Activated CD8-positive, alpha-beta memory T cell treated with anti-CD3 and anti-CD28 coated beads for 1 hour (primary cell): ENCODE measurements at places on chromosomes 12 and 14.
A peak's percentile ranks its signal among the peaks of the same experiment; 100 is the strongest.

DNA sequence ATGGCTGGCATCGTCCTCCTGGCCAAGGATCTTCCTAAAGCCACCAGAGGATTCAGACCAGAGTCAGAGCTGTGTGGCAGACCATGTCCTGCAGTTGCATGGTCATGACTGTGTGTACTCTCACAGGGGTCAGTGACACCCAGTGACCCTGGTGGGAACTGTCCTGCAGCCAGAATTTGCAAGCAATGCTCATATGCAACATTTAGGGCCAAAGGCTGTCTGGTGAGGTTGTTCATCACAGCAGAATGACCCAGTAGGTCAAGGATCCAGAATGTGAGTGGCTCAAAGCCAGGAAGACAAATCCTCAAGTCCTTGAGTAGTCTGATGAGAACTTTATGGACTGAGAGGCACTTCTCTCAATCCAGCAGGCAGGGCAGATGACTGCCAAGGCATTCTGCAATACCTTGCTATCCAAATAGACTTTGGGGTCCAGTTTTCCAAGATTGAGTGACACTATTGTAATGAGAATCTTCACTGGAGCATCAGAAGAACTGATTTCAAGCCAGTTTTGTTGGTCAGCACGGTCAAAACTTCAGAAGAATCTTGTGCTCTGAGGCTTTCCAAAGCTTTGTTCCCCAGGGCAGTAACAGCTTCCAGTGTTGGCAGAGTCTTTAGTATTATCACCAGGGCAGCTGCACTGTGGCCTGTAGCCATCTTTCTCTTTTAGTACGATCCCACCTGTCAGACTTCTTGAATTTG lies 122.0 kb downstream of the PTCSC3 start:
- no peak for DNase-seq

DNA sequence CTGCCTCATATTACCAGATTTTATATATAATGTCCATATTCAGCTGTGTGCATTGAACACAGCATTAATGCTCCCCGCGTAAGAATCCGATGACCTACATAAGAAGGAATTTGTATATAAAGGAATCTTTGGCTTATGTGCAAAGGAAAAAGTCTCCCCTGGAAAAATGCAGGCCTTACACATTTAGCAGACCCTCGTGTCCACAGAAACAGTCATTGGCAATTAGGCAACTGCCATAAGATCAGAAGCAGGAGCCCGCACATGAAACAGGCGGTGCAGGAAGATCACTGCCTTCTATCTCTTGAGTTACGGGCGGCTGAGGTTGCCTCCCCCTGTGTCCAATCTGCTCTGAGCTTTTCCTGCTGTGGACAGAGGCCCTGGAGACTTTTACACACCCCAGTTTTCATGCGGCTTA lies 63.2 kb upstream of the RFX4 start:
- DNase-seq = no peak

DNA sequence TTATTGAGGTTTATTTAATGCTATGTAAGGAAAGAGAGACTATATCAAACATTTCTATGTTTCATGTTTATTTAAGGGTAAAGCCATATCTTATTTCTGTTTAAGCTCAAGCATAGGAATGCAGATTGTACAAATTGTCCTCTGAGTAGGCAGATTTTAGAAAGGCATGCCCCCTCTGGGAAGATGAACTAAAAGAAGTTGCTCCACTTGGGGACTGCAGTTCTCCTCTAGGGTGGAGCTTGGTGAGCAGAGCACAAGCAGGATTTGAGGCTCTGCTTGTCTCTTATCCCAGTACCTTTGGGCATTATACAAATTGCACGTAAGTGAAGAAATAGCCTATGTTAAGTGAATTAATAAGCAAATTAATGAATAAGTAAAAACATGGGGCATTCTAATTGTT lies 96.2 kb upstream of the PDE3A start:
- DNase-seq = no peak

DNA sequence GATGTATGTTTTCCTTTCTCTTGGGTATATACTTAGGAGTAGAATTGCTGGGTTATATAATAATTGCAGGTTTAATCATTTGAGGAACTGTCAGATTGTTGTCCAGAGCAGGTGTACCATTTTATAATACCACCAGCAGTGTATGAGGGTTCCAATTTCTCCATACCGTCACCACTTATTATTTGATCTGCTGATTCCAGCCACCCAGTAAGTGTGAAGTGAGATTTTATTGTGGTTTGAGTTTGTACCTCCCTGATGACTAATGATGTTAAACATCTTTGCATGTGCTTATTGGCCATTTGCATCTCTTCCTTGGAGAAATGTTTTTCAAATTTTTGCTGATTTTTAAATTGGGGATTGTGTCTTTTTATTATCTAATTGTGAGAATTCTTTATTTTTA lies 15.1 kb downstream of the NCKAP5L start:
- DNase-seq = no peak

DNA sequence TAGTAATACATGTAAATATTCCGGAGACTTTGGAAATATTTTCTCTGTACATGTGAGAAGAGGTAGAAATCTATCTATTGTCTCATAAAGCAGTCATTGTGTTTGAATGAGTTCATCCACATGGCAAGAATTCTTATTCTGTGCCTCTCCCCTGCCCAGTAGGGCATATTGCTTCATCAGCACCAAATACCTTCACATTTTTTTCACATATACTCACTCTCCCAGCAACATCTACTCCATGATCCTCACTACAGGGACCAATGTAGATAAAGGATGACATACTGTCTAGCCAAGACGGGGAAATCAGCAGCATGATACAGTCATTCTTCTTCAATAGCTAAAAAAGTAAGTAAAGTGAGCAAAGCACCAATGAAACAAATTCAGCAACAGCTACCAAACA lies 1.3 kb upstream of the TAS2R14 start:
- no peak for DNase-seq

- DNase-seq = no peak
Observed at GRCh38 chr14:75307700-75308379, 29.2 kb downstream of the FOS start.

- DNase-seq = no peak
Observed at GRCh38 chr12:78431931-78432330, 432.6 kb upstream of the SYT1 start.

DNA sequence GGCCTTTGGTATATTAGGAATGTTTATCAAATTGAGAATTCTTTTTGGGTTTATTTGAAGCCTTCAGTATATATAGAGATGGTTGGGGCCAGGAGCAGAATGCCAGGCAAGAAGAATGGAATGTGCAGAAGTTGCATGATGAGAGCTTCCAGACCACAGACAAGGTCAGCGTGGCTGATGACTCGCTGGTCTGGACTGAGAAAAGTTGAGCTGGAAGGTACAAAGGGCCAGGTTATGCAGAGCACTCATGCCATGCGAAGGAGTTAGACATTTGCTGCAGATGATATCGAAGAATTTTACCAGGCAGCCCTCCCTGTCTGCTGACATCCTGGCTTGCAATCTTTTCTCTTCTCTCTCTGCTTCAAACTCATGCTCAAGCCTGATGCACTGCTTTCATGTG lies 196.2 kb upstream of the ARHGAP5 start:
- DNase-seq = no peak

GRCh38 chr12:52867642-52868041 lies 18.8 kb upstream of the KRT78 start:
- no peak for DNase-seq

GRCh38 chr12:46675736-46676135 lies 150.1 kb downstream of the SLC38A4 start:
- no peak for DNase-seq

GRCh38 chr12:124278389-124279101 lies 16.3 kb upstream of the RFLNA start:
- no peak for DNase-seq

- DNase-seq = no peak
Observed at GRCh38 chr12:53103860-53104305, 597 bp downstream of the SOAT2 start.

GRCh38 chr14:45526715-45527549 lies 273.9 kb upstream of the MIS18BP1 start:
- DNase-seq = no peak

DNA sequence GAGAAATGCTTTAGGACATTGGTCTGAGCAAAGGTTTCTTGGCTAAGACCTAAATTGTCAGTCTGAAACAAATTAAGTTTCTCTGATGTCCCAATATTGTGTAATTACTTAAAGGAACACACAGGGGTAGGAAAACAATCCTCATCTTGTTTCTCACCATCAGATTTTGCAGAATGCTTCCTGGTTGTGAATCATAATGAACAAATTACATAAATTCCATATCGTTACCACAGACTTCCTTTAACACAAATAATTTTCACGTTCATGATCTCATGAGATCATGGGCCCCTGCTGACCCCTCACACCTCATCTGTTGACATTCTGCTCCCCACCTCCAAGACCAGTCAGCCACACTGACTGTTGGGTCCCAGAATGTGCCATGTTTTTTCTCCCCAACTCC lies 194.1 kb downstream of the MON2 start:
- DNase-seq = no peak

GRCh38 chr12:130216031-130216430 lies 53.8 kb downstream of the FZD10 start:
- DNase-seq = no peak

GRCh38 chr14:97554597-97554996 lies 757.4 kb downstream of the VRK1 start:
- no peak for DNase-seq

DNA sequence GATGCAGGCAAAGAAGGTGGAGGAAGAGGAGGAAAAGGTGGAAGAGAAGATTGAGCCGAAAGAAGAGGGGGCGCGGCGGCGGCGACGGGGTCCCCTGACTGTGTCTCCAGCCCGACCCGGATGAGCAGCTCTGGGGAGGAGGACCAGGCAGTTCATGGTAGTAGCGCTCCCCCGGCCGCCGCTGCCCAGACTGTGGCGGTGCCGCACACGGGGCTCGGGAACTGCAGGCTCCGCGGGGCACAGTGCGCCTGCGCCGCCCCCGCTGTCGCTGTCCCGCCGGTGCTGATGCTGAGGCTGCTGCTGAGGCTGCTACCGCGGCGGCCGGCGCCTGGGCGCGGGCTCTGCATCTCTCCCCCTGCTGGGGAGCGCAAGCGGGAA lies at the start of gene KCNH5:
TSS of gene KCNH5 (minus strand) at position 225 of the 378 bp plus-strand sequence. CDS start 272 bp downstream, outside the sequence.
- DNase-seq = no peak

- DNase-seq = no peak
Observed at GRCh38 chr14:22560662-22561365, 28.2 kb downstream of the DAD1 start.

GRCh38 chr14:28130610-28131284 lies 635.8 kb upstream of the FOXG1 start:
- no peak for DNase-seq

DNA sequence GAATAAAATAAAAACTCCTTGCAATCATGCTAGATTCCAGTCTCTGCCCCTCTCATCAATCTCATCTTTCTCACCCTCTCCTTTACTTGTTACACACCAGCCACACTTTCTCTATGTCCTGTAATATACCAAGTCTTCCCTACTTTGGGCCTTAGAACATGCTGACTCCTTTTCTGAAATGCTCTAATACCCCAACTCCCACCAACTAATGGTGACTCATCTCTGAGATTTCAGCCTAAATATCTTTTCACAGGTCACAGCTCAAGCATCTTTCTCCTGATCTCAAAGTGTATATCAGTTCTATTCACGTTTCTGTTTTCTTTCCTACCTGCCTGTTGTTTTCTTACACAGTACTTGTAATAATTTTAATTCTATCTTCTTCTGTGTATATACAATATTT lies 378.9 kb upstream of the PRICKLE1 start:
- DNase-seq = no peak

GRCh38 chr12:70719672-70720420 lies 82.6 kb upstream of the PTPRB start:
- DNase-seq = peak; percentile 11

- DNase-seq = no peak
Observed at GRCh38 chr12:132040906-132041606, 91.3 kb downstream of the EP400 start.

DNA sequence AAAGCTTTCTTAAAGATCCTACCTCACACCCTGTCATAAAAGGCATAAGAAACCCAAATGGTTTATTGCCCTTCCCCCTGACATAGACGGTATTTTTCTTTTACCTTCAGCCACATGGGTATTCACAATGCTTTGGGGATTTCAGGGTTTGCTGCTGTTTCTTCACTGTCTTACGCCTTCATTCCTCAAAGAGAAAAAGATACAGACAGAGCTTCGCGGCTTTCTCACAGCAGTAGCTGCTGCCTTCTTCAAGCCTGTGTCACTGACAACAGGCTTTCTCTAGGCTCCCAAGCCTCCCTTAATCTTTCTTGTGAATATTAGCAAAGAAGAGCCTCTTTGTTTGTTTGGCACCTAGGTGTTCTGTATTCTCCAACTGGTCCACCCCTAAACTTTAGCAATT lies 197.4 kb upstream of the ARID2 start:
- no peak for DNase-seq

DNA sequence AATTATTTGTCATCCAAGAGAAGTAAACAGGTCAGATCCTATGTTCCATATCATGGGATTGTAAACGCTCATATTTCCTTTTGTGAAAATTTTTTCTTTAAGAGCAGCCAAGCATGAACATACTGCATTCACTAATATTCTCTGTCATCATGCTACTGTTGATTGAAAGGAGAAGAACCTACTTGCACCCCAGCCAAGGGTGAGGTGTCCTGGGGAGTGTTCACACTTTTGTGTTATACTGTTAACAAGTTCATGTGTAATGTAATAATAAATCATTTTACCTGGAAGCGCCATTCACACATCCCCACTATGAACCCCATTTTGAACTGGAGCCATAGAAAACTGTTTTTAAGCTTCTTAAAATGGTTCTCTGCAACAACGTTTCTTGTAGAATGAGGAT lies 53.6 kb downstream of the HMGA2 start:
- DNase-seq = no peak

DNA sequence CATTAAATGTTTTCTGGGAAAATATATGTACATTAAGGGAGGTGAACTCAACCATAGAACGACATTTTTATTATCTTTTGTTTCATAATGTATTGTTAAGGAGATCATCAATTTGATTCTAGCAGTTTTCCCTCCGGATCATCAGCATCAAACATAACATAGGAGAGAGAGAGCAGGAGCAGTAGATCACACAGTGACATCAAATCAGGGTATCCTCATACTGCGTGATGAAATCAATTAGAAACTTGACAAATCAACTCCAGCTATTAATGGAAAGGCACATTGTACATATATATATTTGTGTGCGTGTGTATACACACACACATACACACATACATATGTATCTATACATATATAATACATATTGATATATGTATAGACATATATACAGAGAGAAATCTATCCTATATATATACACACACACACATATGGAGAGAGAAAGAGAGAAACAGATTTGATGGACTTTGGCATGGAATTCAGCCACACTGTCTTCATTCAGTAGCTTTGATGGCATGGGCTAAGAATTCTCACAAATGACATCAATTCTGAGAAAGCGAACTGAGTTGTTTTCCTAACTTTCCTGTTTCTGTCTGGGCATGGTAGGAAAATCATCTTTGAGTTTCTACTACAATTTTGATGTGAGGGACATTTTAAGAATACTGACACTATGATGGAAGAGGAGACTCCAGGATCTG lies 1302.8 kb upstream of the SEL1L start:
- no peak for DNase-seq
